D341Med (cell line): ENCODE measurements at places on chromosomes 5 and 9.

GRCh38 chr5:132017316-132017715, 5.9 kb upstream of the ACSL6 start:
- no peak for DNase-seq

- no peak for DNase-seq
Measured at GRCh38 chr5:96655506-96655905, 6.7 kb upstream of the CAST start.

DNA sequence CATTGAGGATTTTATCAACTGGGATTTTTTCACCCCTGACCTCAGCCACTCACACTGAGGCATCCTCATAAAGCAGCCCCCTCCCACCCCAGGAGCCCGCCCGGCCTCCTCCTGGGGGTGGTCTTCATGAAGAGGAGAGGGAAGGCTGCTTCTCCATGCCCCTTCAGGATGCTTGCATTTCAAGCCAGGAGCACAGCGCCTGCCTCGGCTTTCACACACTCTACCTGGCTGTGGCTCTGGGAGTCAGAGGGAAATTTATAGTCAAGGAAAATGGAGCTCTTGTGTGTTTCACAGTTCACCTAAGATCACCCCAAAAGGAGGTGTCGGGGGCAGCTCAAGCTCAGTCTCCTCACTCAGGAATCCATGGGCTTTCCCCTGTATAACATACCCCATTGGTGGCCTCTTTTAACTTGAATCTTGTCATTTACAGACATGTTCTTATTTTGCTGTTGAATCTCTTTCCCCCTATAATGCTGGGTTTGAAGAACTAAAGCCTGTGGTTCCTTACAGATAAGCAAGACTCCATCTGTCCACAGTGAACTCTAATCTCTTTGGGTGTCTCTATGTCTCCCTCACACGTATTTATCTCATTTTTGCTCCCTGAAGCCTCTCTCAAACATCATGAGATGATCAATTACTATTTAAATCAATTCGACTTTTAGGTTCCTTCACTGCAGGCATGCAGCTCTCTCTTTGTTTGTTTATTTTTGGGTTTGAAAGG, 22.6 kb upstream of the IQGAP2 start:
- no peak for DNase-seq

- DNase-seq, result no peak
Measured at GRCh38 chr5:7329712-7330111, 66.2 kb upstream of the ADCY2 start.

DNA sequence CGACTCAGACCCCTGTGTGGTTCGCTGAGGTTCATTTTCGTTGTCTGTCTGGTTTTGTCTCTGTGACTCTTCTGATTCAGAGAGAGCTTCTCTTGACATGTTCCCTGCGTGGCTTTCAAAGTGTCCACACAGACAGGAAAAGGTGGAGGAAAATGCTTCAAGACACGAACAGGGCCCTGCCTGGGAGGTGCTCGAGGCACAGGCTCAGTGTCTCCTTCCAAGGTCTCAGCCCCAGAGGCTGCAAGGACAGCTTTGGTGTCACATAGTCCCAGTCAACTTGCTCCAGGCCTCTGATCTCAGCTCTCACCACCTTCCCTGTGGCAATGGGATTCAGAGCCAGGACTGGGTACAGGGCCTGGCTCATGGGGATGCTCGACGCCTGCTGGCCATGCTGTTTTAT, 51.6 kb upstream of the SARDH start:
- DNase-seq, result no peak

DNA sequence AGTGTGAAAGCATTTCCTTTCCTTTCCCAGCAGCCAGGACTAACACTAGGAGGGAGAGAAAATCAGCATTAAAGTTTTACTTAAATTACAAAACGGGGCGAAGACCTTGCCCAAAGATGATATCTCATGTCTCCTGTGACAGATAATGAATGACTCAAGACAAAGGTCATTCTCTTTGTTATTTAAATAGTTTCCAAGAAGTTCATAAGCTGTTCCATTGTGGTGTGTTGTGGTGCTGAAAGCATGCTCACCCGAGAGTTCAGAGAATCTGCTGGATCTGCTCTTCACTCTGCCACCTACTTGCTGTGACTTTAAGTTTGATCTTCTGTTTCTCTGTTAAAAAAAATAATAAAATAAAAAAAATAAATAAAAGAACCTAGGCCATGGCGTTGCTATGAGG, 265.9 kb upstream of the NR4A3 start:
- no peak for DNase-seq
